NCI-H2029 treated with DMSO at 0.1 percent for 48 hours (cell line): ENCODE measurements at places on chromosomes 4 and X.

- no peak for DNase-seq
These were observed 9.6 kb downstream of the DRP2 start for GRCh38 chrX:101229170-101229569.

DNA sequence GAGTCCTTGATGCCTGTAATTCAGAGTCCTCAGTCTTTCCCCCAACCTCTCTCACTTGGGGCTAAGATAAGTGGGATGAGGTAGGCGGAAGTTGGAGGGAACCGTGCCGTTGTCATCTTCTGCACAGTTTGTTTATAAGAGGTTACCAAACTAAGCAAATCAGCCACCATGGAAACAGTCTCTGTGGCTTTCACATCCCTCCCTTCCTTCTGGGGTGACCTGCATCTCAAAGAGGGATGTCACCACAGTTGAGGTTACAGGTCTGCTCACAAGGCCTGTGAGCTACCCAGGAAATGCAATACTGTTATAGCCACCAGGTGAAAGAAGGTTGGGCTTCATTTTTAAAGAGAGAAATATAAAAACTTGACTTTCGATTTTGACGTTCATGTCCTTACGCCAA lies 26.3 kb downstream of the RTL5 start:
- no peak for DNase-seq

DNA sequence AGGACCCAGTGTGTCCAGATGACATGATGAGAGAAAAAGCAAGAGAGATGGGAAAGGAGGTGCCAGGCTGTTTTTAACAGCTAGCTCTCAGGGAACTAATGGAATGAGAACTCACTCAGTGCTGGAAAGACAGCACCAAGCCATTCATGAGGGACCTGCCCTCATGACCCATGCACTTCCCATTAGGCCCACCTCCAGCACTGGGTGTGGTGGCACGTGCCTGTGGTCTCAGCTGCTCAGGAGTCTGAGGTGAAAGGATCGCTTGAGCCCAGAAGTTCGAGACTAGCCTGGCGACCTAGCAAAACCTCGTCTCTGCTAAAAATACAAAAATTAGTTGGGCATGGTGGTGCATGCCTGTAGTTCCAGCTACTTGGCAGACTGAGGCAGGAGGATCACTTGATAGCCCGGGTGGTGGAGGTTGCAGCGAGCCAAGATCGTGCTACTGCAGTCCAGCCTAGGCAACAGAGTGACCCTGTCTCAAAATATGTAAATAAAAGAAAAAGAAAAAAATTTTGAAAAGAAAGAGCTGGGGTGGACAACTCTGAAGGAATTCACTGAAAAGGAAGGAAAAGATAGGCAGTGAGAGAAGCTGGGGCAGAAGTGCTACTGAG lies 50.9 kb downstream of the FAM193A start:
- no peak for DNase-seq

- no peak for DNase-seq
These were observed 31.6 kb downstream of the MEPE start for GRCh38 chr4:87864321-87864720.

DNA sequence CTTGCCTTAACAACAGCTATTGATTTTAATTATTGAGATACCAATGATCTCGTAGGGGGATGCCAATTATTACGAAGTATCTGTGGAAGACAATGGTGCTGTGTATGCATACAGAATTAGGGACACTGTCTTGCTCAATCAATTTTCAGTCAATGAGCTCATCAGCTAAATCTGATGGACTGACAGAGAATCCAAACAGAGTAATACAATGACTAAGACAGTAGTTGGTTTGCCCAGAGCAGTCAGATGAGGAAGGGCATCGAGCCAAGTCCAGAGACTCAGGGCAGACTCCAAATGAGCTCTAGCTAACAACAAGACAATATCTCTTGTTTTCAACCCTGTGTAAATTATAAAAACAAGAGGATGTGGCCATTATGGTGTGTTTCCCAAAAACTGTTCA lies 14.7 kb upstream of the GSX2 start:
- DNase-seq, result no peak

GRCh38 chr4:47239649-47240048 lies 208.3 kb downstream of the GABRB1 start:
- DNase-seq, result no peak

DNA sequence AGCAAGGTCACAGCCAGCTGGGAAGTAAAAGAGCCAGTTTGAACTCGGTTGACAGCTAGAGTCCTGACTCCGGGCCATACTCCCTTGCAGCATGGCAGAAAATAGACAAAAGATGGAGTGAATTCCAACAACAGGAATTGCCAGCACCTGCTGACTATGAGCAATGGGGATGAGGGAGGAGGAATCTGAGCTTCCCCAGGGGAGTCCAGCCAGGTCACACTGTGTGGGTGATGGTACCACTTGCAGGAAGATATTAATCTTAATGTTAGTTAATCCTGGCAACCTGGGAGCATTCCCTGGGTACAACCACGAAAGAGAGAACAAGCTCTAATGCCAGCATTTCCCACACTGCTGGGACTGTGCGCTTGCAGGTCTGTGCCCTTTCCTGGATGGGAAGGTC lies 48.1 kb upstream of the S100G start:
- no peak for DNase-seq

GRCh38 chr4:69617083-69617694 lies 22.3 kb downstream of the UGT2A2 start:
- DNase-seq, result peak; percentile 22

GRCh38 chr4:99536848-99537247 lies 26.0 kb downstream of the C4orf17 start:
- DNase-seq, result no peak

DNA sequence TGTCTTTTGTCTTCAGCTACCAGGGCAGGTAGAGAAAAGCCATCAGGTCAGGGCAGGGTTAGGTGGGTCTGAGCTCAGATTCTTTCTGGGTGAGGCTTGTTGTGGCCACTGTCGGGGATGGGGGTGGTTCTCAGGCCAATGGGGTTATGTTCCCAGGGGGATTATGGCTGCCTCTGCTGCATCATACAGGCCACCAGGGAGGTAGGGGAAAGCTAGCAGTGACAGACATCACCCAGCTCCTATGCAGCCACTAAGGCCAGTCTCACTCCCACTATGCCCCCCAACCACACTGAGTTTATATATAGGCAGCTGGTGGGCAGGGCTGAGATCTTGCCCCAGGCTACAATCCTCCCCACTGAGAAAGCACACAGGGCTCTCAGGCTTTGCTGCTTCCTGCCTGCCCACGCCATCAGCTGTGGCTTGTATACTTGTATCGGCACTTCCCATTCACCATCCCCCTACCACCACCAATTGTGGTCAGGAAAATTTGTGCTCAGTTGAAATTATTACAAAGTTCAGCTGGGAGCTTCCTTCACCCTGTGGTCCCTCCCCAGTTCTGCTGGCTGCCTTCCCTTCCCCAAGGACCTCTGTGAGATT lies 72.6 kb upstream of the PTPN13 start:
- no peak for DNase-seq

- no peak for DNase-seq
These were observed 206.2 kb upstream of the PCDH18 start for GRCh38 chr4:137738375-137738990.

- DNase-seq, result no peak
These were observed 792.9 kb upstream of the HTR2C start for GRCh38 chrX:113790987-113791386.

DNA sequence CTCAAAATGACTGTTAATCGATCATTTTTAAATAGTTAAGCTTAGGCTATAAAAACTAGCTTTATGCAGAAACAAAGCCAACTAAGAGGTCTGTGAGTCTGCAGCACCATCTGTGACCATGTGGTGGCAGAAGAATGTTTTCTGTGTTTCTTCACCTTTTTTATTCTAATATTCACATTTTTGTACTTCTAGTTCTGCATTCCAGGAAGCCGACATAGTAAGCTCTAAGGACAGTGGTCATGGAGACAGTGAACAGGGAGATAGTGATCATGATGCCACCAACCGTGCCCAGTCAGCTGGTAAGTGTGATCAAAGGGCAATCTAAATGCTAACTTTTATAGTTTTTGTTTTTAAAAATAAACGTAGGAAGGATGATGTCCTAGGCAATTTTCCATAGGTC lies 5.6 kb downstream of the PCDH10 start:
- no peak for DNase-seq

- no peak for DNase-seq
These were observed 16.1 kb downstream of the CLCN4 start for GRCh38 chrX:10172877-10173276.

- no peak for DNase-seq
These were observed 1058.9 kb downstream of the C4orf33 start for GRCh38 chr4:130154901-130155300.

GRCh38 chr4:34619531-34620162 lies 1624.7 kb downstream of the ARAP2 start:
- DNase-seq, result no peak

- DNase-seq, result no peak
These were observed 82.5 kb downstream of the GASK1B start for GRCh38 chr4:158090323-158090722.

- DNase-seq, result no peak
These were observed 443.6 kb downstream of the UBE2NL start for GRCh38 chrX:144327495-144327894.

DNA sequence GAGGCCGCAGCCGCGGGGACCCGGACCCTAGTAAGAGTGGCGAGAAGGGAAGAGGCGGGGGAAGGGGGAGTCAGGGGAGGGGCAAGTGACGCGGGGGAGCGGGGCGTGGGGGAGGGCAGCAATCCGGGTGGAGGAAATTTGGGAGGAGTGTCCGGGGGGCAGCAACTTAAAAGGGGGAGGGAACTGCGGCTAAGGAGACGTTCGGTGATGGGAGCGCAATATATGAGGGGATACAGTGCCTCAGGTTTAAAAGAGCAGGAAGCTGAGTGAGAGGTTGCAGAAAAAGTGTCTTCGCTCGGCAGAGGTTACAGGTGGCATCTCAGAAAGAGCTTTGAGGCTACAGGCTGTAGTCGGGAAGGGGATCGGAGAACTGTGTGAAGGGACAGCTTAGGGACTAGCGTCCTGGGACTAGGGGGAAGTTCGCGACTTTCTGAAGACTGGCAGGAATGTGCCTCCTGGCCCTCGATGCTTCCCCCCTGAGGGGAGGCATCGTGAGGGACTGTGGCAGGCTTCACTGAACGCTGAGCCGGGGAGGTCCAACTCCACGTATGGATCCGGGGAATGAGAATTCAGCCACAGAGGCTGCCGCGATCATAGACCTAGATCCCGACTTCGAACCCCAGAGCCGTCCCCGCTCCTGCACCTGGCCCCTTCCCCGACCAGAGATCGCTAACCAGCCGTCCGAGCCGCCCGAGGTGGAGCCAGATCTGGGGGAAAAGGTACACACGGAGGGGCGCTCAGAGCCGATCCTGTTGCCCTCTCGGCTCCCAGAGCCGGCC lies 519 bp downstream of the FOXO4 start:
- no peak for DNase-seq

GRCh38 chr4:49032440-49033161 lies 46.5 kb downstream of the CWH43 start:
- DNase-seq, result no peak

- DNase-seq, result no peak
These were observed 490.8 kb downstream of the RAPGEF2 start for GRCh38 chr4:159593681-159594080.

GRCh38 chr4:155688860-155689259 lies 22.2 kb downstream of the GUCY1A1 start:
- no peak for DNase-seq

- DNase-seq, result no peak
These were observed 115.2 kb downstream of the SORCS2 start for GRCh38 chr4:7307394-7308099.

DNA sequence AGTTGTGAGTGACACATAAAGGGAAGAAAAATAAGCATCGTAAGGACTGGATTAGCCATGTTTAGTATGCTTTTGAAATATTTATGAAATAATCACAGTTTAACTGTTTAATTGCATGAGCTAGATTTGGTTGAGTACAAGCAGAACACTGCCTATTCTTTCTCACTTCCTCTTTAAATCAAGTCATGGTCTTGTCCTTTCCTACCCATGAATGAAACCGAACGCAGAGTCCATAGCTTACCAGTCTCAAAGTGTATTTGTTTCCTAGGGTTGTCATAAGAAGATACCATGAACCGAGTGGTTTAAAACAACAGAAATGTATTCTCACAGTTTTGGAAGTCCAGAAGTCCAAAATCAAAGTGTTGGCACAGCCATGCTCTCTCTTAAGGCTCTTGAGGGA lies 684.0 kb upstream of the MAGEB2 start:
- no peak for DNase-seq
